ENCODE measurements at places on chromosomes 2 and 18.

DNA sequence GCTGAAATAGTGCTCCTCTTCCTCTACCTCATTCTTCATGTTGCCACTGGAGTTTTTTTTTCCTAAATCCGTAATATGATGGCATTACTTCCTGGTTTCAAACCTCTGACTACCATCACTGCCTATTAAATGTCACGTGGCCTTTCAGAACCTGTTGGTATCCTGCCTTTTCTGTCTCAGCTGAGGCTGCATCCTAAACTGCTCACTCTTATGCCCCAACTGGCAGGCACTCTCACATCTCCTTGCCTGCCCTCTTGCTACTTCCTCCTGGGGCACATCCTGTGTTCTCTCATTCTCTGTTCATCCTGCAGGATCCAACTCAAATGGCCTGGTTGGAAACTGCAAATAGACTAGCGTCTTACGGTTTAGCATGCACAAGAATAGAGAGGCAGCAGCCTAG, 468.1 kb upstream of the FANCL start:
- no peak for DNase-seq

DNA sequence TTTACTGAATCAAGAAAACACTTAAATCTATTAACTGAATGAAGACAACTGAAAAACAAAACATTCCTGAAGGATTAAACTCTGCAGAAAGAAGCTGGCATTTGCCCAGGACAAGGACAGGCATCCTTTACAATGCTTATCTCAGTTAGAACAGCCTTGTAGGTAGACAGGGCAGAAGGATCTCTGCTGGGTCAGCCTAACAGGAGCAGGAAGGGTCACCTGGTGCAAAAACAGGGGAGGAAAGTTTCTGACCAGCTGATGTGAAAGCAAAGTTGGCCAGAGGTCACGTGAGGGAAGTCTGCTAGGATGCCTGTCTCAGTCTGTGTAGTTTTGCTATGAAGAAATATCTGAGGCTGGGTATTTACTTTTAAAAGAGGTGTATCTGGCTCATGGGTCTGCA, 348.6 kb downstream of the ANAPC1 start:
- DNase-seq = no peak

DNA sequence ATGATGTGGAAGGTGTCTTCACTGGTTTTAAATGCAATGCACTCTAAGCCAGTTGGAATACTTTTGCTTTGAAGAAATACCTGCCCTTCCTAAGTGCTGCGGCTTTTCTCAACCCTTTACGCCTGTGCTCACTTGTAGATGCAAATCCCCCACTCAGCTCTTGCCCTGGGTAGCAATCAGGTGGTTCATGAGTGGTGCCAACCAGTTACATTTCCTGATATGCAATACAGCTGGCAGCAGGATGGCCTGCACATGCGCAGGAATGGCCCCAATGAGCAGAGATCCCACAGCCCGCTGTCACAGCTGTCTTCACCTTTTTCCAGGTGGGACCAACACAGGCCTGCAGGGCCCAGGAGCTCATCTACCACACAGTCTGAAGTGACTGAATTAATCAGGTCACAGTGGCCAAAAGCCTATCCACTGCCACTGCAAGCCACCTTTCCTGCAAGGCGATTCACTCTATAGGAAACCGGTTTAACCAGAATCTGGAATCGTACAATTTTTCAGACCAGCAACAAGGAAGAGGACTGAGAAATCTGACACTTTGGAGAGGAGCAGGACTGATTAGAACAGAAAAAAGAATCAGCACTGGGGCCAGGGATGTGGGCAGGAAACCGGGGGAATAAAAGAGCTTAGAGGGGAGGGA, 247.8 kb downstream of the MYT1L start:
- DNase-seq = no peak

GRCh38 chr2:7866825-7867224, 815.0 kb upstream of the ID2 start:
- DNase-seq = no peak

Data from activated B cell treated with CpG ODN at 0.5 μM for 24 hours (primary cell).